Thoracic aorta (tissue), 2 donors: ENCODE measurements at places on chromosomes 5 and 9. TPM values are rescaled to one million over a fixed set of nuclear protein-coding genes. Genes with fewer than 3 reads are reported as not detected.

DNA sequence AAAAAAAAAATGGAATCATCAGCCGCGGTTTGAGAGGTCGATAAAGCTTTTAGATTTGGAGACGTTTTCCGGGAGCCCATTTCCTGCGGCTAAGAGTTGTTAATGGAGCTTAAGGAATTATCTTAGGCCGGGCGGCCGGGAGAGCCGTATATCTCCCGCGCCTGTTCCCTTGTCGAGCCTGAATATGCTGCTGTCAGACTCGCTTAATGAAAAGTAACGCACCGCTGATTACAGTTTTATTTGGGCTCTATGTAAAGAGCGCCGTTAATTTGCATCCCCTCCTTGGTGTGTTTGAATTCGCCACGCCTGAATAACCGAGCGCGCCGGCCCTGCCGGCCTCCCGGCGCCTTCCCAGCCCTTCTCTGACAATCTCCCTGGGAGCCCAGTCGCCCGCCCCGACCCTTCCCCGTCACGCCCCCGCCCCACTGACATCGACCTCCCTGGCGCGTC lies 7.9 kb downstream of the IRX4 start:
- DNase-seq, result no peak

DNA sequence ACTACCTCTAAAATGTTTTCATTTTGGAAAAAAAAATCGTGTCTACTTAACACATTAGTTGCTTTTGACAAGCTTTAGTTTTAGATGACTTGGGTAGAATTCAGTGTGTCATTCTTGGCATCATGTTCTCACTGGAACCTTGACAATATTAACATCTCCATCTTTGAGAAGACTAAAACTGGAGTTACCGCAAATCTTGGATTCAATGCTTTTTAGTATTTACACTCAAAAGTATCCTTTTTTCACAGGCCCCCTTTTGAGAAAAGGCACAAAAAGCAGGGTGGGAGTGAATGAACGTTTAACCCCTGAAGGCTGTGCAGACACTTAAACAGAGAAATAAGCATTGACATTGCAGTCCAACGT lies 549.1 kb downstream of the CSNK1G3 start:
- no peak for DNase-seq

GRCh38 chr5:82620957-82621600 lies 342.9 kb upstream of the RPS23 start:
- no peak for DNase-seq

- DNase-seq, result no peak
Measured at GRCh38 chr5:371811-372555, 50.5 kb downstream of the AHRR start.

Gene EIF4E1B
- total RNA-seq, result not detected

Gene ENC1
- 7.7 TPM for total RNA-seq

Gene BARHL1
- total RNA-seq, result not detected

Gene PCDHA1
- not detected for total RNA-seq
